GM12865 (cell line): ENCODE measurements at places on chromosomes 1 and 21.
A peak's percentile ranks its signal among the peaks of the same experiment; 100 is the strongest.

DNA sequence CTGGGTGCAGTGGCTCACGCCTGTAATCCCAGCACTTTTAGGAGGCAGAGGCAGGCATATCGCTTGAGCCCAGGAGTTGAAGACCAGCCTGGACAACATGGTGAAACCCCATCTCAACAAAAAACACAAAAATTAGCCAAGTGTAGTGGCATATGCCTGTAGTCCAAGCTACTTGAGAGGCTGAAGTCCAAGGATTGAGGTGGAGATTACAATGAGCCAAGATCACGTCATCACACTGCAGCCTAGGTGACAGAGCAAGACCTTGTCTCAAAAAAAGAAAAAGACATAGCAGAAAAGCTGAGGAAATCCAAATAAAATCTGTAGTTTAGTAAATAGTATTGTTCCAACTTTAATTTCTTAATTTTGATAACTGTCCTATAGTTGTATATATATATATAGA lies 11.5 kb upstream of the ASH1L start:
- no peak for DNase-seq

- peak; percentile 57 for DNase-seq
These were observed 3.3 kb downstream of the USP24 start for GRCh38 chr1:55211863-55212262.

GRCh38 chr1:38870996-38871395 lies 2.2 kb downstream of the MYCBP start:
- DNase-seq, result peak; percentile 16

- DNase-seq, result peak; percentile 72
These were observed 1.1 kb downstream of the TOR3A start for GRCh38 chr1:179082999-179083335.

DNA sequence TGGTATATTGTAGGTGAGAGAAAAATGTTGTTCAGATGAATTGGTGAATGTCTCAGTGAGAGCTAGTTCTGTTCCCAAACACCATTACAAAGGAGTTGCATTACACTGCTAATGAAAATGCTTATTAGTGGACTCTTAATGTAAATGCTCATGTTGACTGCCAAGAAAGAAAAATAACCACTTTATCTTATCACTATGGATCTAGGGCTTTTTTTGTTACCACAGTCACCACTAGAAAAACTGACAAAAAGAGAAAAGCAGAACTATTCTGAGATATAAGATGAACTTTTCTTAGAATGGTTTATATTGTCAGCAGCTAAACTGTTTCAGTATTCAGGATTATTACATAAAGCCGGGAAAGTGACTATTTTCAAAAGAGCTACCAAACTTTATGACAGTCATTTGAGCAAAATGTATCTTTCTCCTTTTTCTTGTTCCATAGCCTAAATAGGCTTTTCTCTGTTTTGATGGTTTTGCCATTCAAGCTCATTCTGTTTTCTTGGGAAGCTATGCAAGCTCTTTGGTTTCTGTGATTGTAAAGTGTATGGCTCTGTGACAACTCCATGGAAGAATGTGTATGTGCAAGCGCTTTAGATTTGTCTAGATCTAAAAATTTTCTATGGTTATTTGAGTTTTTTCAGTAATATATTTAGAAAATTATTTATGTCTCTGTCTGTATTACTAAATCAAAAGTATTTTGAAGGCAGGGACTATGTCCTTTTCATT lies 64.2 kb upstream of the DPH5 start:
- no peak for DNase-seq

DNA sequence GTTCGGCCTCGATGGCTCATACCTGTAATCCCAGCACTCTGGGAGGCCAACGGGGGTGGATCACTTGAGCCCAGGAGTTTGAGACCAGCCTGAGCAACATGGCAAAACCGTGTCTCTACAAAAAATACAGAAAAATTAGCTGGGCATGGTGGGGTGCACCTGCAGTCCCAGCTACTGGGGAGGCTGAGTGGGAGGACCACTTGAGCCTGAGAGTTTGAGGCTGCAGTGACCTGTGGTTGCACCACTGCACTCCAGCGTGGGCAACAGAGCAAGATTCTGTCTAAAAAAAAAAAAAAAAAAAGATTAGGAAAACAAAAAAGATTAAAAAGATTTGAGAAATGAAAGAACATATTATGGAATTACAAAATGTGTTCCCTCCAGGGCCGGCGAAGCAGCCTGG lies 18.4 kb upstream of the IFNAR2 start:
- no peak for DNase-seq

GRCh38 chr1:243701872-243702271 lies 148.2 kb downstream of the AKT3 start:
- DNase-seq, result no peak

DNA sequence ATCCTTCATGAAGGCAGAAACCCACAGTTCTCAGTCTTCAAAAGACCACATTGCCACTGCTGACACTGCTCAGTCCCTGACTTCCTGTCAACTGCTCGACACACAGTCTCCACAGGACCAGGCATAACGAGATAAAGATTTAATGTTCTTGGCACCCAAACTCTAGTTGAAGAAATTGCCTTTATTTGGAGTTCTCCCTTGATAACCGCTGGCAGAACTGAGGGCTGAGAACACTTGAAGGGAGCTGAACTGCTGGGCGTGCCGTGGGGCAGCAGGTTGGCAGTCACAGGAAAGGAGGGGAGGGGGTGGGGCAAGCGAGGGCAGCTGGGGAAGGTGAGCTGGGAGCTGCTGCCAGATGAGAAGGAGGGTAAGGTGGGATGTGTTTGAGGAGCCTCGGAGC lies 15.9 kb downstream of the HENMT1 start:
- DNase-seq, result no peak
